ENCODE measurements at places on chromosomes 1 and 21.

DNA sequence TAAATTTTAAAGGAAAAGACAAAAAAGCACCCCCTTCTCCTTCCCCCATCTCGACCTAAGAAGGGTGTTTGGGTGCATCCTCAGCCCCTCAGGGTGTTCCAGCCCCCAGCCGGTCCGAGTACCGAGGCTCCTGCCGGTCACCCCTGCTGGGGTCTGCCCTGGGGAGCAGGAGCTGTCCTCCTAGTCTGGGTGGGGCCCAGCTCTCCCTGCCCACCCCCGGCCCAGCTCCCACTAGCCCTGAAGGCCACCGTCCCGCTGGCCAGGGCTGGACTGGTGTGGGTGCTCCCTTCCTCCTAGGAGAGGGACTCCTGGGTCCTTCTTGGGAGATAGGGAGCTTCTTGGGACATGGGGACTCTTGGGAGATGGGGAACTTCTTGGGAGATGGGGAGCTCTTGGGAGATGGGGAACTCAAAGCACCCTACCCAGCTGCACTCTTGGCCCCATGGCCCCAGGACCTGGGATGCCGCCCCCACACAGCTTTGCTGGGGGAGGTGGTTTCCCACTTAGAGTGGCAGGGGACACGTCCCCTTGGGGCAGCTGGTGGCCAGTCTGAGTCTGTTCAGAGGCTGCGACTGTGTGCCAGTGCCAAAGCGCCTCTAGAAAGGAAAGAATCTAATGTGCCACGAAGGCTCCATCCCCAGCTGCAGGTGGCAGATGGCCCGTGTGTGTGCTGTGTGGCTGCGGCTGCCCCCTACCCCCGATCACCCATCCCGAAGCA lies 44.5 kb downstream of the MORN1 start:
- DNase-seq, result no peak

GRCh38 chr1:177629526-177629925 lies 340.3 kb downstream of the SEC16B start:
- DNase-seq, result no peak

DNA sequence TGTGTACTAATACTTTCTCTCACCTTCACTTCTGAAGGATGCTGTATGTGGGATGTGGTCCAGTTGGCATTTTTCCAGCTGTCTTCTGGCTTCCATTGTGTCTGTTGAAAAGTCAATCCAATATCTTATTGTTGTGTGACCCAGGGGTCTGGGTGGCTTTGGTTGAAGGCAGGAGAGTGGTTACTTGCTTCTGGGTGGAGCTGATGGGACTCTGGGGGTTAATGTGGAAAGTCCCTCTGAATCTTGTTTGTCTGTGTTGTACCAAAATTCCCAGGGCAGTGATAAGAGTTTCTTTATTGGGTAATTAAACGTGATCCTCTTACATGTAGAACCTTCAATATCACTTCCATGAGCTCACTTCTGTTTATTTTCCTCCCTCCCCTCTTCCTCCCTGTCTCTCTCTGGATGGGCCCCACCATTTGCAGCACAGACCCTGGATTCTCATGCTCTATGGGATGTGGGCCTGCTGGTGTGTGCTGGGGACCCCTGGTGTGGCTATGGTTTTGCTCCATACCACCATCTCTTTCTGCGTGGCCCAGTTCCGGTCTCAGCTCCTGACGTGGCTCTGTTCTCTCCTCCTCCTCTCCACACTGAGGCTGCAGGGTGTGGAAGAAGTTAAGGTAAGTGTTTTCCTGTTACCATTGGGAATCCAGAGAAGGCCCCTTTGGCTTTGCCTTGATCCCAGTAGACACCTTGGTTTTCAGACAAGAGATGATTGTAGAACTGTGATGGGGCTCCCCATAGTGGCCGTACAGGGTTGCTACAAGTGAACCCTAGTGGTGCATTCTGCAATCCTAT lies 71.5 kb downstream of the HHAT start:
- DNase-seq, result peak; percentile 18

DNA sequence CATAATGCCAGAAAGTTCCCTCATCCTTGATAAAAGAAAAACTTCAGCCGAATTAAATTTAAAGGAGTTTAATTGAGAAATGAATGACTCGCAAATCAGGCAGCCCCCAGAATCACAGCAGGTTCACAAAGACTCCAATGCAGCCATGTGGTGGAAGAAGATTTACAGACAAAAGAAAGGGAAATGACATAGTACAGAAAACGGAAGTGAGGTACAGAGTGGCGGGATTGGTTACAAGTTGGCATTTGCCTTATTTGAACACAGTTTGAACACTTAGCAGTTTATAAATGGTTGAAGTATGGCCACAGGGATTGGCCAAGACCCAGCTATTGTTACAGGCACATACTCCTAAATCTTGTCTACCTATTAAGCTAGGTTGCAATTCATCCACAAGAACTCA lies 46.6 kb downstream of the HIVEP3 start:
- no peak for DNase-seq

GRCh38 chr1:43699281-43699680 lies 8.1 kb upstream of the ST3GAL3 start:
- no peak for DNase-seq

GRCh38 chr1:59150577-59151386 lies 146.1 kb upstream of the FGGY start:
- DNase-seq, result no peak

GRCh38 chr1:21577324-21577723 lies 68.1 kb downstream of the ALPL start:
- no peak for DNase-seq

- no peak for DNase-seq
Observed at GRCh38 chr1:152148051-152148450, 11.0 kb downstream of the RPTN start.

DNA sequence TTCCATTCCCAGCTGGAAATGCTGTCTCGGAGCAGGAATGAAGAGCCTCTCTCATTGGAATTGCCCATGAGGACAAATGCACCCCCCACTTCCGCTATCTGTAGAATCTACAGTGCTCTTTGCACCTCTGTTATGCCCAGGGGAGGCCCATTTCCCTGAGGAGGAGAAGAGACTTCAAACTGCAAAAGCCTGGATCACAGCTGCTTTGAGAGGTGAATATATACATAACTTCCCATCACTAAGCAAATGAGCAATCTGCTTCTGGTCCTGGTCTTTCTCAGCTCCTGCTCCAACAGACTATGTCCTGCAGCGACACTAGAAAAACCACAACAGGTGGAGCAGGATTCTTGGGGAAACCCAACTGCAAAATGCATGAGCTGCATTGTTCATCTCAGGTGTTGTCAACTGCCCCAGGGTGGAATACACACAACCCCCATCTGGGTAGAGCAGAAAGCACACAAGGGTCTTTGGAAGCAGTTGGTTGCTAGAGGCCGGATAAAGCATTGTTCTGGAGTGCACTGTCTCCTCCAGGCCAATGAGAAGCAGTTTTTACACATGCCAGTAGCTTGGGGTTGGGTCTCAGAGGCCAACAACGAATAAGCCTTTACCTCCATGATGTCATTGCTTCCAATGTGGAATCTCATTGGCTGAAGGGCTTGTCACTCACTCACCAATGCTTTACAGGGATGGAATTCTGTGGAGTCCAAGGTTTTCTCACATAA lies 67.7 kb upstream of the RAB4A start:
- no peak for DNase-seq

- DNase-seq, result no peak
Observed at GRCh38 chr1:93938461-93939145, 29.4 kb upstream of the GCLM start.

- DNase-seq, result no peak
Observed at GRCh38 chr1:75677443-75677842, 47.1 kb upstream of the ACADM start.

DNA sequence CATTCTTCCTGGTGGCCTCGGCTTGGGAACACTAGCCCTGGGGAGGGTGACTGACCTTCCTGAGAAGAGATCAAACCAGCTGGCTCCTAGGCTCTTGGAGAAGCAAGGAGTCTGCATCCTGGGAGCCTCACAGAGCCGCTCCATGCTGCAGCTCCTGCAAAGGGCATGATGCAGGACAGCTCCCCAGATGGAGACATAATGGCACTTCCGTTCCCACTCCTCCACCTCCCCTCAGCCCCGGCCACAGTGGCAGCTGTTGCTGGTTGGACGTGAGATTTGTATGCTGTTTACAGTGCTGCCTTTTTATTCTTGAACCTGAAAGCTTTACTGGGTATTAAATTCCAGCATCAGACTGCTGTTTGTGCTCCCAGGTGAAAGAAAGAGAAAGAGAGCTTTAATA lies 83.7 kb upstream of the CTTNBP2NL start:
- DNase-seq, result no peak

DNA sequence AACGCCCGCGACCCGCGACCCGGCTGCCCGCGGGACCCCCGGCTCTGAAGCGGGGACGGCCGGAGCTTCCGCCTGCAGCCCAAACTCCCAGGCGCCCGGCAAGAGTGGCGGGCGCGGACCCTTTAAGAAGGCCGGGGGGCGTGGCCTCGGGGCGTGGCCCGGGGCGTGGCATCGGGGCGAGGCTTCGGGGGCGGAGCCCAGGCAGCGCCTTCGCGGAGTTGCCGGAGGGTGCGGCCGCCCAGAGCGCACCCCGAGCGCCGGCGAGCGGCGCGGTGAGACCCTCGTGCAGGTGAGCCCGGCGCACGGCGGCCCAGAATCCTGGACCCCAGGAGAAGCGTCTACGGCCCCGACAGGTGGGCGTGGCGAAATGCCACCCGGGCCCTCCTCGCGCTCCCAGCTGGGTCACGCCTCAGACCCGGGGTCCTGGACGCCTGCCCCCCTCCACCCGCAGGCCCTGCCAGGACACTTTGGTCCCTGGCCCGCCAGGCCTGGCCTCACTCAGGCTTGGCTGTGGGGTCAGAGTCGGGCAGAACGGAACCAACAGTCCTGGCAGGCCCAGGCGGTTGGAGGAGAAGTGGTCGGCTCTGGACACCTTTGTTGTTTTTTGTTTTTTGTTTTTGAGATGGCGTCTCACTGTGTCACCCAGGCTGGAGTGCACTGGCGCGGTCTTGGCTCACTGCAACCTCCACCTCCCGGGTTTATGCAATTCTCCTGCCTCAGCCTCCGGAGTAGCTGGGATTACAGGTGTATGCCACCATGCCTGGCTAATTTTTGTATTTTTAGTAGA lies 14.4 kb downstream of the RNF223 start:
- DNase-seq, result peak; percentile 88

DNA sequence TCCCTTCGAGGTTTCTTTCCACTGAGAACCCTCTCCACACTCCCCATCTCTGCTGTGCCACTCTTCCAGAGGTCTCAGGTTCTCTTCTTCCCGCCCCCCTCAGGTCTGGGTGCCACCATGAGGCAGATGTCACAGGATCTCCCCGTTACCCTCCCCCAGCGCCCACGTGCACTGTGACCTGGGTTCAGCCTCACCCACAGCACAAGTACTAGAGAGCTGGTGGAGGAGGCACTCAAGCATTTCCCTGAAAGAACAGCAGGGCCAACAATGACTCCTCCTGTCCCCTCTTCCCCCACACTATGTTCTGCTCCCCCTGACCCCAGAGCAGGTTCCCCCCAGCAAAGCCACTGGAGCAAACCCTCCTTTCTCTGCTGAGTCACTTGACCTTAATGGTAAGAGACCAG lies 14.3 kb downstream of the PLEKHA6 start:
- DNase-seq, result no peak

GRCh38 chr21:40335704-40336103 lies 468.5 kb downstream of the PCP4 start:
- DNase-seq, result no peak

Measured in CD4-positive, alpha-beta T cell treated with Interferon gamma for 1 hour (primary cell).